Cortex of kidney (tissue), 1 donor: ENCODE measurements at places on chromosomes 3 and 15.

DNA sequence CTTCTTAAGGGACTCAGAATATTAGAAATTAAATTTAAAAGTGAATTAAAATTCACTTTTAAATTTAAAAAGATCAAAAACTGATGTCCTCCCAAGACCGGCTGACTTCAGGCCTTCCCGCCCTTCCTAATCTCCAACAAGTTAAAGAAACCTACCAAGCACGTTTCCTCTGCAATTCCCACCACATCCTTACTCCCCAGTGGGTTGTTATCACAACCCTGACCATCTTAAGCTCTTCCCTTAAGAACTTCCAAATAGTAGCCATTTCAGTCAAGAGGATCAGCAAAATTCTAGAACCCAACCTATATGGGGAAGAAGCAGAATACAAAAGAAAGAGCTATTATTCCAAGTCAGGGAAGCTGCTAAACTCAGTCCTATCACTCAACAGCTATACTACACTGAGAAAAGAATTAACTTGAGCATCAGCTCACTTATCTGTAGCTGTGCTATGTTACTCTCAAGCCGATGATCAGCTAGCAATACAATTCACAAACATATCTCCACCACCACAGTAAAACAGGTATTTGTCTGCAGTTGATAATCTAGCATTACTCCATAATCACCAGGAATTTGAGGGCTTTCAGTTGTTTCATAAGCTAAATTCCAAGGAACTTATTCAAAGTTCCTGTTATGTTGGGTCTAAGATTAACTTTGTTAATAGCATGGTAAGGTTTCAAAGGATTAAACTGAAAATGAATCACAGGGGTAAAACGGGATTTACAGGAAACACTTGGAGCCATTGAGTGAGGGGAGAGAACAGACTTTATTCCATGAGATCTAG lies 14.3 kb downstream of the ABCC5 start:
- no peak for DNase-seq

GRCh38 chr3:42122261-42123011 lies 31.3 kb downstream of the TRAK1 start:
- DNase-seq, result no peak

DNA sequence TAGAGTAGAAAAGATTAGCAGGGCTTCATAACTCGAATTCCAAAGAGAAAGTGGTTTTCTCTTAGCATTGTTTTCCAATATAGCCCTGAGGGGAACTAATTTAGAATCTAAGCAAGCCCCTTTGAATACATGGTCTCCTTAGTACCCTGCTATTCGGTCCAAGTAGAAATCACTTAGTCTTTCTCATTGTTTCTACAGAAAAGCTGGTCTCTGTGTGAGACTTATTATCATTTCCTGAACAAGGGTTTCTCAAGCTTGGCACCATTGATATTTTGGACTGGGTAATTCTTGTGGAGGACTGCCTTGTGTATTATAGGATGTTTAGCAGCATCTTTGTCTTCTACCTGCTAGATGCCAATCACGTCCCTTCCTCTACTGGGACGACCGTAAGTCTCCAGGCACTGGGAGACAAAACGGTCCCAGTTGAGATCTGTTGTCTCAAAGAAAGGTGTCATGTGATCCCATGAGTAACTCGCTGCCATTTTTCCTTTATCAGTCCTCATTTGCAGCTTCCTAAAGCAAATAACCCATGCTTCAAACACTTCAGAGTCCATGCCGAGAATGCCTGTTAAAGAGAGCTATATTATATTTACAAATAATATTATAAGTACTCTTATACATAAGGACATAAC lies 230.7 kb upstream of the SLCO3A1 start:
- DNase-seq, result no peak

DNA sequence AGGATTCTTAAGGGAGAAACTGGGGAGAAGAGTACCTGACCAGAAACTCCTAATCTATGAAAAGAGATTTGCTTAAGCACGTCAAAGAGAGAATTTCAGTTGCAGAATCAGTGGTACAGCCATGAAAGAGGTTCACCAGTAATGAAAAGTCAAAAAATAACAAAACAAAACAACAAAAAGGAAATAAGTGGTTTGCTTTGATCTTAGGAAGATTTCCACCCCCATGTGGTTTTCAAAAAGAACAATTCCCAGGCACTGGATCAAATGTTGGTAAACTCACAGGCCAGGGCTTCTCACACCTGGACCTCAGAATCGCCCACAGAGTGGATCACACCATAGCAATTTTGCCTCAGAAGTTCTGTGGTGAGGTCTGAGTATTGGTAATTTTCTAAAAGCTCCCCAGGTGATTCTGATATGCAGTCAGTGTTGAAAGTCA lies 67.5 kb downstream of the TMEM39A start:
- no peak for DNase-seq

GRCh38 chr15:83219026-83219425 lies 11.4 kb upstream of the HDGFL3 start:
- DNase-seq, result no peak
